Common myeloid progenitor, CD34-positive (primary cell): ENCODE measurements at places on chromosomes 13 and 19.

DNA sequence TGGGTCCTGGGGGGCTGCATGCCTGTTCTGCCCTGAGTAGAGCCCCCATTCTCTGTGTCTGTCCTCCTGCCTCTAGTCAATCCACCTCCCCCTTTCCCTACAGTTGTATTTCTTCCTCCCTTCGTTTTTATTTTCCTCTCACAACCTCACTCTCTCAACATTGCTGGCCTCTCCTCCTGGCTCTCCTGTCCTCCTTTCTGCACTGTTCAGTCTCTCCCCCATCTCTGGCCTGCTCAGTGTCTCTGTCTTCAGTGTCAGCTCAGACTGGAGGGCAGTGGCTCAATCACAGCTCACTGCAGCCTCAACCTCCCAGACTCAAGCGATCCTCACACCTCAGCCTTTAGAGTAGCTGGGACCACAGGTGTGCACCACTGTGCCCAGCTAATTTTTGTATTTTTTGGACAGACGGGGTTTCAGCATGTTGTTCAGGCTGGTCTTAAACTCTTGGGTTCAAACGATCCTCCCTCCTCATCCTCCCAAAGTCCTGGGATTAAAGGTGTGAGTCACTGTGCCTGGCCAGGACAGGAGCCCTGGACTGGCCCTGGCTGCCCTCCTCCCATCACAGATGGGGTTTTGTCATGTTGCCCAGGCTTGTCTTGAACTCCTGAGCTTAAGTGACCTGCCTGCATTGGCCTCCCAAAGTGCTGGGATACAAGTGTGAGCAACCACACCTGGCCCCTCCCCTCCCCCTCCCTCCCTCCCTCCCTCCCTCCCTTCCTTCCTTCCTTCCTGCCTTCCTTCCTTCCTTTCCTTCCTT lies 32.0 kb upstream of the IGFL1 start:
- DNase-seq, result no peak

DNA sequence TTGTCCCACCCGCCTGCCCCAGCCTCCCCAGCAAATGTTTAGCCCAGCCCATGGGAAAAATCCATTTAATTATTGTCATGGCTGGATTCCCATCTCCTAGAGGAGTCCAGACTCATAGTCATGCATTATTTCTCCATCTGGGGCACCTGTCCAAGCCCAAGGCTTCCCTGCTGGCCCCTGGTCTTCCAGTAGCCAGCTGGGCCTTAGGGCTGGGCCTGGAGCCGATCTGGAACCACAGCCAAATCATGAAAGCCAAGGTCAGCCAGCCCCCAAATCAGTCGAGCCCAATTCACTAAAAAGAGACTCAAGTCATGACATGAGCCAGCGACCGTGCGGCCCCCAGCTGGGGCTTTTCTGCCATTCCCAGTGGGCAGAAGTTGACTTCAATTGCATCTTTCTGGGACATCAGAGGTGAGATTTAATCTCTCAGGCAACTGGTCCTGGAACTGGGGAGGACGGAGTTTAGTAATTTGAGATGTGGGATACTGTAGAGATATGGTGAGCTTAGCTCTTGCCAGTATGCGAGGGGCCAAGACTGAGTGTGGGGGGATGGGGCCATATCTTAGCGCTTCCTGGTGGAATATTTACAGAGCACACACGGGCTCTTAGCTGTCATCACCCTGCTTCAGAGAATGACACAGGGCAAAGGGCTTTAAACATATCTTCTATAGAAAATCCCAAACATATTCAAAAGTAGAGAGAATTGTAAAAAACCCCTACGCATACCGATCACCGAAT lies 9.4 kb upstream of the PGLYRP2 start:
- no peak for DNase-seq

DNA sequence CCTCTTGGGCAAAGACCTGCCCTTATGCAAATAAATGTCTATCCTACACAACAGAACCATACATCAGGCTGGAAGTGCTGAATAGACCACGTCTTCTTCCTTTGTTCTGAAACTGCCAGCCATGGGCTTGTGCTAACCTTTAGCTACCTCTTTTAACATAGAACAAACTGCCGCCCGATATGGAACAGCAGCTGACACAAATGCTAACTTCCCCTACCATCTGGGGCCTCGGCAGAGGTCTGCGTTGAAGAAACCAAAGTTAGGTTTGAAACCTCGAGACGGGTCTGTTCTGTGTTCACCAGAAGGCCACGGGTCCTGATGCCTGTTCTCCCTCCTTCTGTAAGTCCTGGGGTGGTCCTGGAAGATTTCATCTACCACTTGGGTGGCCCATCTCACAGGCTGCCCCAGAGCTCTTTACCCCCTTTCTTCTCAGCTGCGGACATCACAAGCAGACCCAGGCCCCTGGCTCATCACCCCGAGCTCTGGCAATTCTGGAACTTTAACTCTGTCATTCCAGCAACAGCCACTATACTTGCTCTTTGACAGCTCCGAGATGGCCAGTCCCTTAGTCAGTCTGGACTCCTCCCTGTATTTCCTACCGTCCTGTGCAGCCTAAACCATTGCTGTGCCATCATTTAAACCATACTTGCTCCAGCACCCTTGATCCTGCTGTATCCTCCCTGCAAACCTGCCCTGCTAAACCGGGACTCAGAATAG lies 146.7 kb downstream of the USP12 start:
- peak; percentile 58 for DNase-seq

DNA sequence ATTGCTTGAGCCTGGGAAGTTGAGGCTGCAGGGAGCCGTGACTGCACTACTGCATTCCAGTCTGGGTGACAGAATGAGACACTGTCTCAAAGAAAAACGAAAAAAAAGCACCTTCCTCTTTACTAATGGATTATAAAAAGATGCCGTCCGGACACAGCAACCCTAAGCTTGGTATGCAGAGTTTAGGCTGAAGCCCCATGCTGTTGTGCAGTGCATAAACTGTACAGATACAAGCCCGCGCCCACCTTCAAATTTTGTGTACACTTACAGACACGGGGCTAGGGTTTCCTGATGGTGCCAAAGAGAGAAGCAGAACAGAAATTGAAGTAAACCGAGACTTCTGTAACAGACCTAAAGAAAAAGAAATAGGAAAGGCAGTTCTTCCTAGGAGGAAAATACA lies 9.0 kb downstream of the LPAR6 start:
- peak; percentile 30 for DNase-seq

DNA sequence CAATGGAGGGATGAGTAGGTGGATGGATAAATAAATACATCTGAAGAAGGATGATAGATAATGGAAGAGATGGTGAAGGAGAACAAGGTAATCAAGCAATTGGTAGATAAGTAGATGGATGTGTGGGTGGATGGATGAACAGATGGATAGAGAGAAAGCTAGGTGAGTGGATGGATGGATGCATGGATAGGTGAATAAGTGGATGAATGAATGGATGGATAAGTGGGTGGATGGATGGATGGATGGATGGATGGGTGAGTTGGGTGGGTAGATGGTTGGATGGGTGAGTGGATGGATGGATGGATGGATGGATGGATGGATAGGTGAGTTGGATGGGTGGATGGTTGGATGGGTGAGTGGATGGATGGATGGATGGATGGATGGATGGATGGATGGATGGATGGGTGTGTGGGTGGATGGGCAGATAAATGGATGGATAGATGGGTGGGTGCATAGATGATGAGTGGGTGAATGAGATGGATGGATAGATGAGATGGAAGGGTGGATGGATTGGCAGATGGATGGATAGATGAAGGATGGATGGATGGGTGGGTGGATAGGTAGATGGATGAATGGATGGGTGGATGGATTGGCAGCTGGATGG lies 6.3 kb downstream of the SEMA6B start:
- no peak for DNase-seq

GRCh38 chr13:86399572-86399971 lies 600.4 kb upstream of the SLITRK6 start:
- DNase-seq, result no peak

DNA sequence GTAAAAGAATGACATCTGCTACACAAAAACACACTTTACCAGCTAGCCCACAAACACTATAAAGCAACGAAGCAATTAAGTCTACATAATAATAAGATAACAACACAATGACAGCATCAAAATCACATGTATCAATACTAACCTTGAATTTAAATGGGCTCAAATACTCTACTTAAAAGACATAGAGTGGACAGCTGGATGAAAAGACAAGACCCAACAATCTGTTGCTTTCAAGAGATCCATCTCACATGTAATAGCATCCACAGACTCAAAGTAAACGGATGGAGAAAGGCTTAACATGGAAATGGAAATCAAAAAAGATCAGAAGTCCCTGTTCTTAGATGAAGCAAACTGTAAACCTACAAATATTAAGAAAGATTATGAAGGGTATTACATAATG lies 2175.9 kb downstream of the PCDH9 start:
- DNase-seq, result no peak

DNA sequence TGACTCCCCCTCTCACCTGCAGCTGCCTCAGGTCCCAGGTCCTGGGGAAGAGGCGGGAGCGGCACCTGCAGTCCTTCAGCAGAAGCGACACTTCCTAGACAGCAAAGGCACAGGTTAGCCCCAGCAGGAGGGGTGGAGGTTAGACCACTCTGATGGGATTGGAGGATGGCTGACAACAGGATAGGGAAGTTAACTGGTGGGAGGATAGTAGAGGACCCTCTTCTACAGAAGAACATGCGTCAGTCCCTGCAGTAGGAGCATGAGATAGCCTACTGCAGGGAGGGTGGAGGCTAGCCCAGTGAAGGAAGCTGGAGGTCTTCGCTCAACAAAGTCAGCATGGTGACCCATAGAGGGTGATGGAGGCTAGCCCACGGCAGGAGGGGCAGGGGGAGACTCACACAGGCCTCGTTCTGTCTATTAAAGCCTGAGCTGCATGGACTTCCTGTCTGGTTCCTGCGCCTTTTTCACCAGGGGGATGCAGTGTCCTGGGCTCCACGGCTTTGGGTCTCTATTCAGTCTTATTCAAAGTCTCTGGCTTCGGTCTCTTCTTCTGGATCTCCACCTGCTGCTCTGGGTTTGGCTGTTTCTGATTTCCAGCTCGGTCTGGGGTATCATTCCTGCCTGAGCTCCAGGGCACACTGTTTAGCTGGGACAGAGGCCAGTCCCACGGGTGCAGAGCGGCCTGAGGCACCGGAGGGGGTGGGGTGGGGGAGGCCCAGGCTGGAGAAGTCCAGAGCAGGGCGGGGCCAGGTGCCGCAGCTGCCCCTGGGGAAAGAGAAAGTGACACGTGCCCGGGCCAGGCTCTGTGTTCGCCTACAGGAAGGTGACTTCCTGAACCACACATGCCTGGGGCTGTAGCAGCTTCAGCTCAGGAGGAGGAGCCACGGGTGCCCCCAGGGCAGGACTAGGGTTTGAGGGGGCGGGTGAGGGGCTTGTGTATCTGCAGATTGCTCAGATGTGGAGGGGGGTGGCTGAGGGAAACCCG lies 7.3 kb downstream of the IFNL3 start:
- peak; percentile 43 for DNase-seq

GRCh38 chr19:41398598-41398997 lies 980 bp downstream of the BCKDHA start:
- no peak for DNase-seq

- DNase-seq, result no peak
Measured at GRCh38 chr13:63107179-63107943, 1691.7 kb upstream of the PCDH20 start.

GRCh38 chr19:18098891-18099622 lies 1.5 kb downstream of the MAST3 start:
- DNase-seq, result peak; percentile 69

DNA sequence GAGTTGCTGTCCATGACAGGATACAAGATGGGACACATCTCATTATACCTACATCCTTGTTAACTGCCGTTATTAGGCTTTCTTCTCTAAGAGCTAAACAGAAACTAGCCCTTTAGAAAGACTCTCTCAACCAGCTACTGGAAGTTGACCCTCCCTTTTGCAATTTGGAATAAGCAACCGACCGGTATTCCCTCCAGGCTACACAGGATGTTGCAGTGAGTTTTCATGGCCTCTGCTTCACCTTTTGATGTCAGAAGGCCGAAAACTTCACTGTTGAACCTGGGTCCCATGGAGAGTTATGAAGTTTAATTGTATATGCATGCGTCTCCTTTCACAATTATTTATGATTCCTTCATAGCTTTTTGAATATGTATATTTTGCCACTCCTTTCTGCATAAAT lies 1042.5 kb upstream of the SPRY2 start:
- DNase-seq, result no peak

DNA sequence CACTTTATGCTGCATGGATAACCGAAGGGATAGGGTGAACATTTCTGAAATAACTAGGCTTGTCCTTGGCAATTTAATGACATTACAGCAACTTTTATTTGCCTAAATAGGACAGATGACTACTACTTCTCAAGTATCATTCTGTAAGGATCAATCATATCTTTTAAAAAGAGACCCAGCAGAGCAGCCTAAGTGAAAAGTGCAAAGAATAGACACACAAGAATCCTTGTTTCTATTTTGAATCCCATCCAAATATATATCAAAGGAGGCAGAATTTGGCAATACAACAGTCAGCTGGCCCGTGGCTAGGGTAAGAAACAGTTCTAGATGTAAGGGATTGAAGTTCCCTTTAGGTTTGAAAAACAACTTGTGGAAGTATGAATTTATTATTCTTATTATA lies 6.9 kb downstream of the THSD1 start:
- no peak for DNase-seq

GRCh38 chr13:98406427-98406826 lies 170.5 kb downstream of the STK24 start:
- DNase-seq, result no peak

DNA sequence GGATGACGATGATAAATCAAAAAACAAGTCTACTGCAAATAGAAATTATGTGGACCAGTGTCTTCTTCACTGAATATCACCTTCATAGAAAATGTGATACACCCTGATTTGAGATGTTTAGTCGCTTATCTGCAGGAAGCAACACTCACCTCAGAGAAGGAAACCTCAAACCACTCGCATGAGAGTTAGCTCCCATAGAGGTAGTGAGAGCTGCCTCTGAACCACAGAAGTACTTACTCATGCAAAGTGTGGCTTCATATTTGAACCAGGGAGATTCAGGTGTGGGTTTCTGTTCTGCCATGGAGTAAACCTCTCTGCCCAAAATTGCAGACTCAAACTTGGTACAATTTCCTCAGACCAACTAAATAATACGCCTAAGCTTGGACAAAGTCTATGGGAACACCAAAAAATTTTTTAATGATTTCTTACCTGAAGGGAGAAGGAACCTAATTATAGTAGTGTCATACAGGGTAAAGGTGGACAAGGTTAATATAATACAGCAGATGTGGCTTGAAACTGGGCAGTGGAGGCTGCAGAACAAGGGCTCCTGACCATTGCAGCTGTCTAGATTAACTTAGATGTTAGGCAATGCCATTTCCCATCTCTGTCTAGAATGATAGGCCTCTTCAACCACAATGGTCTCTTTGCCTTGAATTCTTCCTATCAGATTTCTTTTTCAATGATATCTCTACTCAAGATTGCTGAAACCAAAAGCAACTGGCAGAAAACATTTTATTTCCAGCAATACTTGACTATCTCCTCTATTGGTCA lies 29.6 kb upstream of the RCBTB2 start:
- DNase-seq, result peak; percentile 99

DNA sequence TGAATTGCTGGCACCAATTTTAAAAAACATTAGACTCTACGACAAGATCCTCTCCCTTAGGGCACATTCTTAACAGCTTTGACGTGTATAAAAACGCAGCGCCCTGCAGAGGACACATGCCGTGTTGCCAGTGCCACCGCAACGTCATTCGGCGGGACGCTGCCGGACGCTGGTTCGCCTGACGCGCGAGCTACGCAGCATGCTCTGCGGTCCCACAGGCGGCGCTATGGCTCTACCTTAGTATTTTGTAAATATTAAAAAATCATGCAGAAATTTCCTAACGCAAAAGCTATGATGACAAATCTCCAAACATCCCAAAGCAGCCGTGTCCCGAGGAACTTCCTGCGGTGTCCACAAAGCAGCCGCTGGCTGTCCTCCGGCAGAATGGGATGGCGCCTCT lies 4.2 kb upstream of the ADPRHL1 start:
- no peak for DNase-seq
